ENCODE measurements at places on chromosomes 7 and 10.

DNA sequence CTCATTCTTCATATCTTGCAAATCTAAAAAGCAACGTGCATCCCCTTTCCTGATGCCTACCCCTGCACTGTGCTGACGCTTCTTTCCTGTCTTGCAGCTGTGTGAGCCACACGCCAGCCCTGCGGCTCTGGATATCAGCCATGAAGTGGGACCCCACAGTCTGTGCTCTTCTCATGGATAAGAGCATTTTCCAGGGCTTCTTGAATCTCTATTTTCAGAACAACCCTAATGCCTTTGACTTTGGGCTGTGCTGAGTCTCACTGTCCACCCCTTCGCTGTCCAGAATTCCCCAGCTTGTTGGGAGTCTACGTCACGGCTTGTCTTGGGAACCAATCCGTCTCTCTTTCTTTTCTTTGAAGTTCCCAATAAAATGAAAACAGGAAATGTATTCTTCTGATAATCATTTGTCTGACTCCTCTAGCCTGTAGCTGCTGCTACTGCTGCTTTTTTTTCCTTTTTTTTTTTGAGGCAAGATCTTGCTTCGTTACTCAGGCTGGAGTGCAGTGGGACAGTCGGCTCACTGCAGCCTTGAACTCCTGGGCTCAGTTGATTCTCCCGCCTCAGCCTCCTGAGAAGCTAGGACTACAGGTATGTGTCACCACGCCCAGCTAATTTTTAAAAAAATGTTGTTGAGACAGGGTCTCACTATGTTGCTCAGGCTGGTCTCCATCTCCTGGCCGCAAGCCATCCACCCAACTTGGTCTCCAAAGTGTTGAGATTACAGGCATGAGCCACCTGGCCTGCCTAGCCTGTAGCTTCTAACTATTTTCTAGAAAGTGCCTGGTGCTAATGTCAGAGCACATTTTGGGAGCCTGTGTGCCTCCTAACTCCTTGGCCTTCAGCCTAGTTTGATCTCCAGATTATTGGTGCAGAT lies 30.3 kb downstream of the GSTO2 start:
- DNase-seq = no peak

DNA sequence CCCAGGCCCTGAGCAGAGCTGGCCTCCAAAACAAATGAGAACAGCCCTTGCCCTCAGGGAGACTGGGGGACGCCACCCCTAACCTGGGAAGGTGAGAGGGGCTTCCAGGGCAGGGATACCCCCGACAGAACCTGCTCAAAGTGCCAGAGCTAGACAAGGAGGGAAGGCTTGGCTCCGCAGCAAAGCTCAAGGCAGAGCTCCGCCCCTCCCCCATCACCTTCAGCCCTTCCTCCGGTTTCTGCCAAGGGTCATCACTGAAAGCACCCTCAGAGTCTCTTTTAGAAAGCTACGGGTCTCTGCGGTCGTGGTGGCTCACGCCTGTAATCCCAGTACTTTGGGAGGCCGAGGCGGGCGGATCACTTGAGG lies 73.4 kb upstream of the CUX1 start:
- no peak for DNase-seq

- no peak for DNase-seq
Measured at GRCh38 chr7:135430626-135431025, 79.3 kb downstream of the CNOT4 start.

DNA sequence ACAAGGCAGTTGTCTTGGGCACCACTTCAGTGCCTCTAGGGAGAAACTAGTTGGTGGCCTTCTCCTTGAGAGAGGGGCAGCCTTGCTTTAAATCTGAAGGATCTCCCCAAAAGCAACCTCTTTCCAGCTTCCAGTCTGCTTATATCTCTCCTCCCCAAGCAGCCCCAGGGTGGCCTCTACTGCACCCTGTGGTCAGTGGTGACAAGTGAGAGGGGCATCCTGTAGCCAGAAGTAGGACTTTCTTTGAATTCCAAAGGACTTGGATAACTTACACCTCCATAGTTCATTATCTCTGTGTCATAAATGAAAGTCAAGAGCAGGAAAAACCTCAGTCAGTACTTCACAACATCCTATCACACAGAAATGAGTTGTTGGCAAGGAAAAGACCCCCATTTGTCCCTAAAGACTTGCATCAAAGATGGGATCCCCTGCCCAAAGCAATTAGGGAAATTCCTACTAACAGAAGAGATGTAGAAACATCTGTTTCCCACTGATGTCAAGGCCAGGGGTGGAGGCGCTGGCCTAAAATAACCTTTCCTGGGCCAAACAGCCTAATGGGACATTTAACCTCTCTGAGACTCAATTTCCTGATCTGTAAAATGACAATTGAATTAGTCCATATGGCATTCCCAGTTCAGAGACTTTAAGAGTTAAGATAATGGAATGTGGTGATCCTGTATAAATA lies 44.0 kb upstream of the ANKRD1 start:
- no peak for DNase-seq

DNA sequence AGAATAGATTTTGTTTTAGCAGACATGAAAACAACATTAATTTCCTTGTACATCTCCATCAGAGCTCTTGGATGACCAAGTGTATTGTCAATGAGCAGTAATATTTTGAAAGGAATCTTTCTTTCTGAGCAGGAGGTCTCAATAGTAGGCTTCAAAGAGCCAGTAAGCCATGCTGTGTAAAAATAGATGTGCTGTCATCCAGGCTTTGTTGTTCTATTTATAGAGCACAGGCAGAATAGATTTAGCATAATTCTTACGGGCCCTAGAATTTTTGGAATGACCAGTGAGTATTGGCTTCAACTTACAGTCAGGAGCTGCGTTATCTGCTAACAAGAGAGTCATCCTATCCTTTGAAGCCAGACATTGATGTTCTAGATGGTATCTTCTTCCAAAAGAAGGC lies 19.0 kb downstream of the MINPP1 start:
- DNase-seq = no peak

DNA sequence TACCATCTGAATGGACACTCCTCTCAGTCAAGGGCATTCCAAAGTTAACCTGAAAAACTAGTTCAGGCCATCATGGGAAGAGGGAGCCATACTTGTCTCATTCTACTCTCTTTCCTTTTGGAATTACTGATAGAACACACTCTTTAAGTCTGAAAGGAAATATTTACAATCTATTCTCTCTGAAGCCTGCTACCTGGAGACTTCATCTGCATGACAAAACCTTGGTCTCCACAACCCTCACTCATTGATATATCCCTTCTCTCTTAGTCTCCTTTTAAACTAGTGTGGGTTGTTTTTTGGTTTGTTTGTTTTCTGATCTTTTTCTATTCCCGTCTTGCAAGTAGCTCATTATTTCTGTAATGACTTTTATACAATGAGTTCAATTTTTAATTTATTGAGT lies 169.5 kb downstream of the C1GALT1 start:
- no peak for DNase-seq

GRCh38 chr7:2499719-2500430 lies 19.7 kb upstream of the LFNG start:
- DNase-seq = no peak

Measured in NCI-H446 treated with DMSO at 0.1 percent for 48 hours (cell line).